Activated T-helper 2 cell treated with anti-CD3 and anti-CD28 coated beads, Interferon-gamma antibody, Interleukin-2, Interleukin-4, amounts not matched to agents 10 μg/mL and 5 μg/mL and 100 μg/mL, durations not matched to agents 14 hours and 24 hours and 36 hours (primary cell): ENCODE measurements at places on chromosomes 6 and 20.

DNA sequence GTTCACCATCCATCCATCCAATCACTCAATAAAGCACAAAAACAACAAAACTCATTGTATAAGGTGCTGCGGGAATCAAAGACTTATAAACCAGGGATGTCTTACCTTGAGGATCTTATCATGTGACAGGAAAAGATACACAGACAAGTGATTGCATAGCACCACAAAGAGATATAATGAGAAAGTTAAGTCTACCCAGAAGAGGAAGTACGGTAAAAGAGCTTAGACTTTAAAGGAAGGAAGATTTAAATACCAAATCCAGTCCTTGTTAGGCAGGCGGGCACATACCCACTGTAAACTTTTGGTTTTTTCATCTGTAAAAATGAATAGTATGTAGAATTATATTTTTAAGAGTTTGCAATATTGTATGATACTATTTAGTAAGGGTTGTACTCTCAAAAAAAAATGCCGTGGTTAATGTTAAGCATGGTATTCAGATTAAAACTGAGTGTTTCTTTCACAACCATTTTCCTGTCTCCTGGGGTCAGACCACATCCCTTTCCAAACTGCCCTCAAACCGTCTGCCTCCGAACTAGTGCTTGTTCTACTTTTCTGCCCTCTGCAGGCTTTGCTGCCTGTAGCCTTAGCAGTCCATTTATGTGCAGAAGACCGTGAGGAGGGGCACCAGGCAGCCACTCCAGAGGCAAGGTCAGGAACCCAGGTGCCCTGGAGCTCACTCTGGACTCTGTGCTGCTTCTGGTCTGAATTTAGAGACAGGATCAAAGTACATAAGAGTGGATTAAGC lies 179.5 kb upstream of the SYNDIG1 start:
- peaks cover 7% of the 10 kb centered on the region for H3K36me3 ChIP-seq
- H3K4me3 ChIP-seq = peak overlapping the region; percentile 30
- no peaks in the 10 kb centered on the region for H3K27me3 ChIP-seq
- peaks cover 26% of the 10 kb centered on the region for H3K4me1 ChIP-seq
- peak; percentile 35 for DNase-seq

GRCh38 chr20:23094927-23095326 lies 8.8 kb upstream of the CD93 start:
- H3K27me3 ChIP-seq = peaks cover 6% of the 10 kb centered on the region
- no peak overlapping the region for H3K4me3 ChIP-seq
- DNase-seq = no peak
- no peaks in the 10 kb centered on the region for H3K36me3 ChIP-seq
- H3K27ac ChIP-seq = no peak overlapping the region
- no peaks in the 10 kb centered on the region for H3K4me1 ChIP-seq

- H3K36me3 ChIP-seq = no peaks in the 10 kb centered on the region
- H3K4me3 ChIP-seq = no peak overlapping the region
- H3K27me3 ChIP-seq = no peaks in the 10 kb centered on the region
- H3K4me1 ChIP-seq = no peaks in the 10 kb centered on the region
These were observed 44.4 kb upstream of the BMP5 start for GRCh38 chr6:55919716-55920308.

GRCh38 chr6:22149096-22149495 lies 147.7 kb downstream of the PRL start:
- no peak overlapping the region for H3K27ac ChIP-seq
- no peak for DNase-seq
- peaks cover 29% of the 10 kb centered on the region for H3K4me1 ChIP-seq
- no peaks in the 10 kb centered on the region for H3K36me3 ChIP-seq

DNA sequence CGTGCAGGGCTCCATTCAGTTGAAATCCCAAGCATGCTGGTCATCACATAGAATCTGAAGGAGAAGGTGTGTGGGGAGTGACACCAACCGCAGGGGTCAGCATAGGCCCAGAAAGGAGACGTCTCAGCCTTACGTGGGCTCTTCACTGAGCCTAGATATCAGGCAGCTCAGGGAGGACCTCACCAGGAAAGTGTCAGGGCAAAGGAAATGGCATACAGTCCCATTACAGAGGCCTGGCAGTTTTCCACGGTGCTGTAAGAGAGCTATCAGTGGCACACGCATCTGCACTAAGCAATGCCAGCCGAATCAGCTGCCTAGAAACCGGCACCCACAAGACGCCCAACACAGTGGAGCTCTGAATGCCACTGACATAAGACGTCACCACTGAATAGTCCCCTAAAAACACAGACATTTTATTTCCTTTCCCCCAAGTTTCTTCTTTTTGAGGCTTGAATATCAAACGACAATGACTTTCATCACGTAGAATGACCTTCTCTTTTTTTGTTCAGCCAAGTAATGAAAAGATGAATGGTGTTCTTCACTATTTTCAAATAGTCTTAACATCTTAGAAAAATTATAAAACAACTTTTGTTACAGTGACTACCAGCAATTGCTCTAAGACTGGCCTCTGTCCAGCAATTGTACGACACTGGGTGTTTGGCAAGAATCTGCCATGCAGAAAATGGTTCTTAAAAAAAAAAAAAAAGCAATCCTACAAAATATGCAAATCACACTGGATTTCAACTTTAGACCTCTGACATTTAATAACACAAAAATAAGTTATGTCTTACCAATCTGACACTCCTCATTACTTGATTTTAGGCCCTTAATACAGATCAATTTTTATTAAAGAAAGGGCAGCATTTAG lies 88.9 kb upstream of the FOXQ1 start:
- H3K27me3 ChIP-seq = no peaks in the 10 kb centered on the region
- H3K36me3 ChIP-seq = no peaks in the 10 kb centered on the region
- H3K4me1 ChIP-seq = no peaks in the 10 kb centered on the region
- DNase-seq = no peak
- H3K27ac ChIP-seq = no peak overlapping the region

- peak overlapping the region; percentile 73 for H3K4me3 ChIP-seq
- H3K4me1 ChIP-seq = peaks cover 22% of the 10 kb centered on the region
- H3K27me3 ChIP-seq = peaks cover 2% of the 10 kb centered on the region
- H3K36me3 ChIP-seq = no peaks in the 10 kb centered on the region
- no peak overlapping the region for H3K27ac ChIP-seq
These were observed 12.7 kb upstream of the BAK1 start for GRCh38 chr6:33592595-33593413.

DNA sequence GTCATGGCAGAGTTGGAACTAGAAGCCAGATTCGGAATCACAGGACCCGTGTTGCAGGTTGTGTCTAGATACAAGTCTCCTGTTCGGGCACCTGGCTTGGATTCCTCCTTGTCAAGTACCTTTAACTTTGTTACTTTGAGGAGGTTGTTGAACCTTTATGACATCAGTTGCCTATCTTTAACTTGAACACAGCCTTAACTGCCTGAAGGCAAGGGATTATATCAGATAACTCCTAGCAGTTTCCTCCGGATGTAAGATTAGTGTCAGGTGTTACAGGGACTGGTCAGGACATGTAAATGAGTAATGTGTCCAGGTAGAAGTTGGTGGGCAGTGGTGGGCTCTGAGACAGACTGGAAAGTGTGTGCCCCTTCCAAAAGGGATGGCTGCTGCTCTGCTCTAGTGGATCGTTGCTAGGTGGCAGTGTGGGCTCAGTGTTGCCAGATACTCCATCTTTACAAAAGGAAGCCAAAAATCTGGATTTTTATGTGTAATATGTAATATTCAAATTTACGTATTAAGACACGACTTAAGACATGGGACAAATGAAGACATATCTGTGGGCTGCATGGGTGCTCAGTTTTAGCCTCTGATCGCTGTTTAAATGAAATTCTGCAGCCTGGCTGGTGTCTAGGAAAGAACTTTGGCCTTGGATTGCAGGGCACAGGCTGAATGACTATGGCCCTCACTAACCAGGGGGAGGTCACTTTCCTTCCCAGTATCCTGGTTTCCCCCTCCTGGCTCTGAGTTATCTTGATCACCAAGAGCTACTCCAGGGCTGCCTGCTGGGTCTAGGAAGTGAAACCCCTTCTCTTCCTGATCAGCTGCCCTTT lies 27.1 kb downstream of the CHMP4B start:
- peaks cover 29% of the 10 kb centered on the region for H3K36me3 ChIP-seq
- H3K27ac ChIP-seq = no peak overlapping the region
- H3K4me1 ChIP-seq = peaks cover 47% of the 10 kb centered on the region
- no peaks in the 10 kb centered on the region for H3K27me3 ChIP-seq
- DNase-seq = no peak
- H3K4me3 ChIP-seq = no peak overlapping the region

DNA sequence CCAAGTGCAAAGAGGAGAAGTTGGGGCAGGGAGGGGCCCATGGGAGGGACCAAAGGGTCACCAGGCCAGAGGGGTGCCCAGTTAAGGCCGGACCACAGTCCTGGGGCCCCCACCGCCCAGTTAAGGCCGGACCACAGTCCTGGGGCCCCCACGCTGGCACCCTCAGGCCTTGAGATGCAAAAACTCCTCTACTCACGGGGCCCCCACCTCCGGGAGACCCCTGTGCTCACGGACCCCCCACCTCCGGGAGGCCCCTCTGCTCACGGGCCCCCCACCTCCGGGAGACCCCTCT lies 16.9 kb downstream of the KCNQ2 start:
- no peak overlapping the region for H3K27ac ChIP-seq
- H3K4me3 ChIP-seq = no peak overlapping the region
- peaks cover 3% of the 10 kb centered on the region for H3K27me3 ChIP-seq
- no peak for DNase-seq
- no peaks in the 10 kb centered on the region for H3K36me3 ChIP-seq
- H3K4me1 ChIP-seq = no peaks in the 10 kb centered on the region

DNA sequence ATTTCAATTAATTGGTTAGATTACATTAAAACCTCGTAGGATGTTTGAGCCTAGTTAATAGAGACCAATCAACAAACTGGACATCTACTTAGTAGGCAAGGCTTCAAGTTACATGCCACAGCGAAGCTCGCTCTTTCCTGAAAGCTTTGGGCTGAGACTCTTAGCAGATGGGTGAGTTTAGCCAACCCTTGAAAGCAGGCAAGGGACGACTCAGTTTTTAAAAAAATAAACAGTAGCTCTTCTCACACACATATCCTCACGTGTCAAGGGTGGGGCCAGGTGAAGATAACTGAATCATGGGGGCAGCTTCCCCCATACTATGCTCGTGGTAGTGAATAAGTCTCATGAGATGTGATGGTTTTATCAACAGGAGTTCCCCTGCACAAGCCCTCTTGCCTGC lies 775 bp downstream of the MTFR2 start:
- no peaks in the 10 kb centered on the region for H3K27me3 ChIP-seq
- peak overlapping the region; percentile 94 for H3K4me3 ChIP-seq
- no peak for DNase-seq
- H3K36me3 ChIP-seq = peaks cover 50% of the 10 kb centered on the region
- H3K4me1 ChIP-seq = peaks cover 48% of the 10 kb centered on the region

- H3K4me3 ChIP-seq = peak overlapping the region; percentile 45
- peaks cover 20% of the 10 kb centered on the region for H3K27me3 ChIP-seq
- H3K27ac ChIP-seq = peak overlapping the region; percentile 80
- peaks cover 32% of the 10 kb centered on the region for H3K4me1 ChIP-seq
- no peaks in the 10 kb centered on the region for H3K36me3 ChIP-seq
- no peak for DNase-seq
These were observed 10.3 kb upstream of the RAD21L1 start for GRCh38 chr20:1215386-1216170.

DNA sequence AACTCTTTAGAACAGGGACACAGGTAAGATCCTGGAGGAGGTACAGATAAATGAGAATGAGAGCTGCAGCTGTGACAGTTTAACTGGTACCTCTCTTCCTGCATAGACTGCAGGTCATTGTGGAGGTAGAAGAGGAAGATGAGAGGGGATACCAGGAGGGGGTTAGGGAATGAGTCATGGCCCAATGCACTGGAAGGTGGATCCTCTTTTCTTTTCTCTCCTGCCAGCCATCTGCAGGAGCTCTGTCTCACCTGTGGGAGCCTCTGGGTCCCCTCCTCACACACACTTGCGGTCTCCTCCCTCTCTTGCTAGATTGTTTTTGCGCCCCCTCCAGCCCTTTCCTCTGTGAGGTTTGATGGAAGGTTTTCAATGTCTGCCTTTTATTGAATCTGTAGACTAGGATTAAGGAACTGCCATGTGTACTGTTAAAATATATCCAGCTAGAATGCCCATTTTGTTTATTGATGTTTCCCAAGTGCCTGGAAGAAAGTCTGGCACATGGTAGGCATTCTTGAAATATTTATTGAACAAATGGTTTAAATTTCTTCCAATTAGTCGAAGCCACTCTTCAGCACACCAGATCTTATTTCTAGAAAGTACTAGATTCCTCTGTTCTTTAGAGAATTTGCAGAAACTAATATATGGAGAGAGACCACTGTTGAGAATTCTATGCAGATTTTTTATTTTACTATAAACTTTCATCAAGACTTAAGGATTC lies 13.0 kb downstream of the C6orf163 start:
- no peaks in the 10 kb centered on the region for H3K27me3 ChIP-seq
- no peak for DNase-seq
- H3K27ac ChIP-seq = no peak overlapping the region
- no peak overlapping the region for H3K4me3 ChIP-seq

DNA sequence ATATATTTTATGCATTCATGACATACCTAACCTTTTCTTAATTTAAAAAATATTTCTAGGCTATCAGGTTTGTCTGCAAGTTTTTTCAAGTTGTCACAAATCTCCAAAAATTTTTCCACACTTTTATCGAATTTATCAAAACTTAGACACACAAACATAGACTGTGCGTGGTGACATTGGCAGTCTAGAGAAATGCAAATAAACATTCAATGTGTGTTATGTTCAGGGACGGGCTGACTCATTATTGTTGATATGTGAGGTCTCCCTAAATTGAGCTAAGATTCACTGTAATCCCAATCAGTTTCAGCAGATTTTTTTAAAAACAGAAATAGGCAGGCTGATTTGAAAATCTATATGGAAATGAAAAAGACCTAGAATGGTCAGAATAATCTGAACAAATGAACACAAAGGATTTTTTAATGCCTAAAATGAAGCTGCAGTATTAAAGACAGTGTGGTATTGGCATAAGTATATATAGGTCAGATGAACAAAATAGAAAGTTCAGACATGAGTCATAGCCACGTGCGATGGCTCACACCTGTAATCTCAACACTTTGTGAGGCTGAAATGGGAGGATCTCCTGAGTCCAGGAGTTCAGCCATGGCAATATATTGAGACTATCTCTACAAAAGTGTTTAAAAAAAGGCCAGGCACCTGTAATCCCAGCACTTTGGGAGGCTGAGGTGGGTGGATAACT lies 19.2 kb downstream of the BLTP3A start:
- peaks cover 4% of the 10 kb centered on the region for H3K4me1 ChIP-seq
- H3K36me3 ChIP-seq = no peaks in the 10 kb centered on the region
- no peak overlapping the region for H3K27ac ChIP-seq
- DNase-seq = no peak

DNA sequence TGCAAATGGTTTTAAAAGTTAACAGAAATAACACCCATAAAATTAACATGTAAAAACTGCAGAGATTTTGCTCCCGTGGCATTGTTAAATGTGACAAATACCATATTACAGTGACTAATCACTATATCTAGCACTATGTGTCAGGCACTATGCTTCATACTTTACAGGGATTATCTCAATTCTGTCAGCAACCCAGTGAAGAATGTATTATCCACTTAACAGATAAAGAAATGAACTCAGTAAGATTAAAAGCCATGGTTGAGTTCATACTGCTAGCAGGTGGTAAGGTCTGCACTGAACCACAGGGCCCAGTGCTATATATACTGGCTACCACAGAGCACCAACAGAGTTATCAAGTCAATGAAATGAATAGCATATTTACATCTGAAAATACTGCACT lies 65.4 kb downstream of the RWDD2A start:
- no peak overlapping the region for H3K4me3 ChIP-seq
- DNase-seq = no peak
- peaks cover 2% of the 10 kb centered on the region for H3K27me3 ChIP-seq
- no peaks in the 10 kb centered on the region for H3K36me3 ChIP-seq
- H3K4me1 ChIP-seq = no peaks in the 10 kb centered on the region

GRCh38 chr20:31833130-31833930 lies 12.1 kb downstream of the FOXS1 start:
- H3K27me3 ChIP-seq = no peaks in the 10 kb centered on the region
- no peak overlapping the region for H3K27ac ChIP-seq
- H3K4me1 ChIP-seq = peaks cover 7% of the 10 kb centered on the region
- H3K36me3 ChIP-seq = no peaks in the 10 kb centered on the region
- H3K4me3 ChIP-seq = no peak overlapping the region
